ENCODE measurements at places on chromosomes 4 and X. TPM values are rescaled to one million over a fixed set of nuclear protein-coding genes. Genes with fewer than 3 reads are reported as not detected.

- DNase-seq = no peak
Measured at GRCh38 chrX:38008658-38009057, 2.3 kb downstream of the SYTL5 start.

CNGA1 gene
- total RNA-seq = 1.3 TPM

GRCh38 chr4:170940043-170940724 is 850.4 kb upstream of the AADAT start:
- no peak for DNase-seq

- DNase-seq = no peak
Measured at GRCh38 chr4:74038086-74038424, 434 bp downstream of the CXCL3 start.

GRCh38 chrX:8455557-8455956 is 9.1 kb upstream of the VCX3B start:
- no peak for DNase-seq
